ENCODE measurements at places on chromosomes 4 and X.

- no peak for DNase-seq
These were observed 4.3 kb upstream of the HAUS7 start for GRCh38 chrX:153474718-153475117.

GRCh38 chrX:70479247-70479921 lies 34.7 kb downstream of the DLG3 start:
- DNase-seq, result peak; percentile 64

DNA sequence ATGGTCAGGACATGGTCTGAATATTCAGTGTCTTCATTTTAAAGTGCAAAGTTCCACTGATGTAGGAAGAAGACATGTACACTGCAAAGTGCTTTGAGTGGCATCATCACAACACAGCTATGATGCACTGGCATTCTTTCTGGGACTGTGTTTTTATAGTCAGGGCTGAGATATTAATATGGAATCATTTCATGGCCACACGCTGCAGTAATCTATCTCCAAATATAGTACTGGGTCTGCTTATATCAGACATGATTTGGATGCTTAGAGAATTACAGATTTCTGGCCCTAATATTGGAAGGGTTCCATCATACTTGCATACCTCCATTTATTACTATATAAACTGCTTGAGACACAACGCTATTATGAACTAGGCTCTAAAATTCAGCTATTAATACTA lies 1170.9 kb downstream of the NLGN4X start:
- no peak for DNase-seq

DNA sequence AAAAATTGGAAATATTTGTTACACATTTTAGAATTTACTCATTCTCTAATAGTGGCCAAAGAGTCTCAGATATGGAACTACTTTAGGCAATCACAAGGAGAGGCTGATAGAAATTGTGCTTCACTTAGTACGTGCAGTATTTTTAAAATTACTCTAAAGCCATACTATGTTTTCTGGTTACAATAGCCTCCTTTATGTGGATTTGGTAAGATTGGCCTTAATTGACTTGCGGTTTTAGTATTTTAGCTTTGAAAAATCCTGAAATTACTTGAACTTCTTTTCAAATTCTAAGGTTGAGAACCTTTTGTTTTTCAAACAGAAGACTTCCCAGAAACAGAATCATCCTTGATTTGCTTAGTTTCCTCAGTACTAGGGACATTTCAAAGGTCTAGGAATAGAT lies 215.2 kb downstream of the SLC4A4 start:
- no peak for DNase-seq

DNA sequence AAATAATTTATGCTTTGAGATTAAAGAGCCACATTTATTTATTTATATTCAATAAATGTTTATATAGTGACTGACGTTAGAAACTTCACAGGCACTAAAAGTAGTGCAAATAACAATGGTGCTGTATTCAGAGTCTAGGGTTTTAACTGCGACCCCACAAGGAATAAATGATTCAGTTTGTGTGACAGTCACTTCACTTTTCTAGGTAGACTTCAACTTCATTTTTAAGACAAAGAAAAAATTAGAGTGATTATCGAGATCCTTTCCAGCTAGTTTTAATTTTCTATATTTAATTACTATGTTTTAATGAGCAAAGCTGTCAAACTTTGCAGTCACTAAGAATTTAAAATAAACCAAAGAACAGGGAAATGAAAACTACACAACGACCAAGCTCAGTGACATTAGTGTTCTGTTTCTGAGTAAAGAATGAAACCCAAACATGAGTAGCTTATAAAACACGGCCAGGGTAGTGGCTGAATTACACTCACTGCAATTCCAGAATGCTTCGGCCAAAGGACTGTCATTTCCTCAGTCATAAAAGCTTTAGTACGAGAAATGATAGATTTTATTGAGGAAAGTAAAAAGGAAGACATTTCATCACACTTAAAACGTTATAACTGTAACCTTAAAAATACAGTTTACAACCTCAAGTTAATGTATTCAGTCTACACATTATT lies 38.6 kb downstream of the ADGRA3 start:
- DNase-seq, result no peak

DNA sequence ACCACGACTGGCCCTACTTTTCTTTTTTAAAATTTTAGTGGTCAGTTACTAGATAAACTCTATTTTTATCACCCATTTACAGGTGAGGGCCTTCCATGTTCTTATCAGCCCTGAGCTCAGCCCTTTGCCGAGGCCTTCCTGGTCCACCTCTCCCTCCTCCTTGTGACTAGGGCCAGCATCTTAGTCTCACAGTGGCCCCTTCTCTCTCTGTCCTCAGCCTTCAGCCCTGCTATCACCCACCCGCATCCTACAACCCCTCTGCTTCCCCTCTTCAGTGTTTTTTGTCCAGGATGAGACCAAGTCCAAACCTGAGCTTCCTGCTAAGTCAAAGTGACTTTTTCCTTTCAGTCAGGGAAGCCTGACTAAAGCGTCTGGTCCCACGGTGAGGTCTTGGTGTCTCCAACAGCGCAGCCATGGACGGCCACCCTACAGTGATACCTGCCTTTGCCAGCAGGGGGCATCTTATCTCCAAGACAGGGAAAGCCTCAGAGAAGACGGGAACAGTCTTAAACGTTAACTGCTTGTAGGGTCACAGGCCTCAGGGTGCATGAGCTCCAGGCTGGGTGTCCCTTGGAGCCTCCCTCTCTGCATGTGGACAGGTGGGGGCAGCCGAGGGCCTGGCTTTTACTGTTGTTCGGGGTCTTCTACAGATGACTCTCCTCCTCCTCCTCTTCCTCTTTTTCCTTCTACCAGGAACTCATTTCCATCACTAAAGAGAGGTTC lies 11.7 kb upstream of the GAGE10 start:
- no peak for DNase-seq

DNA sequence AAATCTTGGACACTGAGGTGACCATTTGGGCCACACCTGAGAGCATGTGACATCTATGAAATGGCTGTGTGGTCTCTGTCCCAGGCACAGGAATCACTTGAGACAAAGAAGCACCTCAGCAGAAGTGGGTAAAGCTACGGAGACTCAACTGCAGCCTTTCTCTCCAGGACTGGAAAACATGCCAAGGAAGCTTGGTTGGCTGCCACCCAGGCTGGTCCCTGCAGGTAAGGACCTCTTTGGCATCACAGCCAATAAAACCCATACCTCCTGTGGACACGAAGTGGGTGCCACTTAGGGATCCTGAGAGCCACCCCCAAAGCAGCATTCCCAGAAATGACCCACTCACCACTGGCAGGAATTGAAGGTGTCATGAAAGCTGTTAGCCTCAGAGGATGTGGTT lies 74.6 kb downstream of the LEF1 start:
- no peak for DNase-seq

GRCh38 chr4:122914292-122914904 lies 8.0 kb downstream of the NUDT6 start:
- DNase-seq, result peak; percentile 28

DNA sequence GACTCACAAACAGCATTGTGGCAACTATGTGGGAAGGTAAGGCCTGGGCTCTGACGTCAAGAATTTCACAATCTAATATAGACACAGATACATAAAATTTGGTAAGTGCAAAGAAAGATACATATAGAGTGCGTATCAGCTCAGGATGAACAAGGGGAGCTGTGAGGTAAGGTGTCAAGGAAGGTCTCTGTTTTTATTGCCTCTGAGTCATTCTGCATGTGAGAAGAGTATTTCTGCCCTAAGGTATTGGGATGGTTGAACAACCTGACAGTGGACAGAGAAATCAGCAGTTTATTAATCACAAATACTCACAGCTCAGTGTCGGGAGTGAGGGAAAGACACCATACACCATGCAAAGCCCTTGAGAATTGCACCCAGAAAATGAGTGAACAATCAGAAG lies 89.8 kb downstream of the COMMD8 start:
- DNase-seq, result peak; percentile 16

DNA sequence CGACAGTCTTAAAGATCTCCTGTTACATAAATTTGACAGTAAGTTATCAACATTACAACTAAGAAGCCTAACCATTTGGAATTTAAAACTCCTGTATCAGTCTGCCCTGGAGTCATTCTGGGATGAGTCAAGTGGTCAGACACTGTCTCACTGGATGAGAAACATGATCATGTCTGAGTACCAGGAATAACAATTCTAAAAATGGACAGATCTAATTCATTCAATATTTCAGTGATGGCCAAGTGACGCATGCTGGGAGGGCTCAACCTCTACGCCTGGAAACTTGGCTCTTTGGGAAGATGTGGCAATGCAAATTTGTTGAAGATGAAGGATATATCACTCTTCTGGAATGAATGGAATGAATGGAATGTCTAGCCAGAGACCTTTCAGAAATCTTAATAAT lies 1427.2 kb downstream of the STIM2 start:
- DNase-seq, result peak; percentile 84

DNA sequence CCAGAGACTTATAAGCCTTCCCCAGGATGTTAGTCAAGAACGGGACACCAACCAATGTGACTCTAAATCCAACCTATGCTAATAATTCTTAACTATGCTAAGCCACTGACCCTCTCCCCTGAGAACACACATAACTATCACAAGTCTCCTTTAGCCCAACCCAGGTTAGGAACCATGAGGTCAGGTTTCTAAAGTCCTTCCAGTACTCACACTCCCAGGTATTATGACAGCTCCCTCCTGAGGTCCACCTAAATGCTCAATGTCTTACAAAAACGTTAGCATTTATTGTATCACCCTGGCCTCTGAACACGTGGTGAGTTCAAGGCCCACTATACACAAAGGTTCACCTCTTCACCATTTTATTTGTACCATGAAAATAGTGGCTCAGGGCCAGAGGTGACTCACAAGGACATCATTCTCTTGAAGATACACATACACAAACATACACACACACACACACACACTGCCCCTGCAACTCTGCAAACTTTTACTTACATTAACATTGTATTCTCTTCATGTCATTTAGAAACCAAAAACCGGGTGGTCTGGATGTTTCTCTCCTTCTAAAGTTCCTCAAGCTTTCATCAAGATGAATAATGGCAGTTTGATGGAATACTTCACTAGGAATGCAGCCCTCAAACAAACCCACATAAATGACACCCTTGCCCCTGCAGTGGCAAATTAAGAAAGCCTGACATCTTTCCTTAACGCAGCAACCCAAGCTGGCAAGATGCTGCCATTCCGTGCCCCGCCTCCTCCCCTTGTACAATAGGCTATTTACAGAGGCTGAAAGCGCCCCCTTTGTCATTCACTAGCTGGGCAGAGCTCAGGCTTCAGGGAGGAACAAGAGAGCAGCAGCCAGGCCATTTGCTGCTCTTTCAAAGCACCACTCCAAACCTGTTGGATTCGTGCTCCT lies 17.7 kb downstream of the ACSL1 start:
- DNase-seq, result peak; percentile 31

DNA sequence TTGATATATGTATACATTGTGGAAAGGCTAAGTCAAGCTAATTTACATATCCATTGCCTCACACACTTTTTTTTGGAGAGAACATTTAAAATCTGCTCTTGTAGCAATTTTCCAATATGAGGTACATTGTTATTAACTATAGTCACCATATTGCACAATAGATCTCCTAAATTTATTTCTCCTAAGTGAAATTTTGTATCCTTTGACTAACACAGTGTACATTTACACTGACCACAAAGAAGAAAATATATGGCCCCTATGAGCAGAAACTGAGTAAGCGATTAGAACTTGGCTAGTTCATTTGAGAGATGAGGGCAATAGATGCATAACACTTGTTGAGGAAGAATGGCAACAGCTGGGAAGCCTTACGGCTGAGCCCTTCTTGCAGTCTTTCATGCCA lies 20.3 kb upstream of the GUCY1B1 start:
- no peak for DNase-seq

GRCh38 chrX:68686097-68686977 lies 38.9 kb downstream of the STARD8 start:
- no peak for DNase-seq

Data from Caki2 (cell line).